ENCODE measurements at places on chromosomes 12 and 14.

- DNase-seq: no peak
Measured at GRCh38 chr12:51409846-51410245, 14.8 kb upstream of the SLC4A8 start.

GRCh38 chr12:52361553-52361952 is 5.7 kb downstream of the KRT85 start:
- DNase-seq: no peak

- DNase-seq: no peak
Measured at GRCh38 chr12:75549989-75550388, 38.6 kb upstream of the KRR1 start.

GRCh38 chr12:6640497-6640896 is 4.7 kb upstream of the LPAR5 start:
- no peak for DNase-seq

DNA sequence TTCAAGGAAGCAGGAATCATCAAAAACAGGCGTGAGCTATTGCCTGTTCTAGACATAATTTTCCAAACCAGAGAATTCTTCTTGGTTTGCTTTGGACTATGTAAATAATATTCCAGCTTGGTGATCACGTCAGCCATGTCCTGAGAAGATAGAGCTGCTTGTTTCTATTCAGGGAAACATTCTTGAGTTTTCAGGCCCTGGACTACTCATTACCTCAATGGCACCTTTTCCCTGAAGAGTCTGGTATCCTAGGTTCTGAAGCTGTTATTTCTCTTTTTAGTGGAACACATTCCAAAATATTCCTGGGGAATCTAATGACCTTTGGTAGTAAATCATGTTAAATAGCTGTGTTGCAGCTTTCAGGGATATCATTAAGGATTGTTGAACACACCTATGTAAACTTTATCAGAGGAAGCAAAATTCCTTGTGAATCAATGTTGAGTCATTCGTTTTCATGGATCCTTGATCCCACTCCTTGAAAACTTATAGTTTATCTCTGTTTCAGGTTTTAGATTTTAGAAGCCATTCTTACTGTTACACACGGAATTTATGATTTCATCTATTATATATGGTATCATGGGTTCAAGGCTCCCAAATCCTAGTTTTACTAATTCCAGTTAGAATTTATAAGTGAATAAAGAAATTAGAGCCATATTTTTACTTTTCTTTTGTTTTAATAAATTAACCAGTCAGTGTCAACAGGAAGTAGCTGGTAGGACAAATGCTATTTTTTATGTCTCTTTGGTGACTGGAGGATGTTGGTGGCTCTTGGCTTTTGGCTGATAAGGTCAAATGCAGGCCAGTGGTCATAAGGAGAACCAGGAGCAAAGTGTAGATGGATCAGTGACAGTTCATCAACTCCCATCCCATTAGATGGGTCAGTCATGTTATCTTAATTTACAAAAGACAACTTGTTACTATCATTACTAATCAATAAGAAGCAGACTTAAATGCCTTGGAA is 380.1 kb downstream of the ZFP36L1 start:
- no peak for DNase-seq
